ENCODE measurements at places on chromosomes 2 and 18.

DNA sequence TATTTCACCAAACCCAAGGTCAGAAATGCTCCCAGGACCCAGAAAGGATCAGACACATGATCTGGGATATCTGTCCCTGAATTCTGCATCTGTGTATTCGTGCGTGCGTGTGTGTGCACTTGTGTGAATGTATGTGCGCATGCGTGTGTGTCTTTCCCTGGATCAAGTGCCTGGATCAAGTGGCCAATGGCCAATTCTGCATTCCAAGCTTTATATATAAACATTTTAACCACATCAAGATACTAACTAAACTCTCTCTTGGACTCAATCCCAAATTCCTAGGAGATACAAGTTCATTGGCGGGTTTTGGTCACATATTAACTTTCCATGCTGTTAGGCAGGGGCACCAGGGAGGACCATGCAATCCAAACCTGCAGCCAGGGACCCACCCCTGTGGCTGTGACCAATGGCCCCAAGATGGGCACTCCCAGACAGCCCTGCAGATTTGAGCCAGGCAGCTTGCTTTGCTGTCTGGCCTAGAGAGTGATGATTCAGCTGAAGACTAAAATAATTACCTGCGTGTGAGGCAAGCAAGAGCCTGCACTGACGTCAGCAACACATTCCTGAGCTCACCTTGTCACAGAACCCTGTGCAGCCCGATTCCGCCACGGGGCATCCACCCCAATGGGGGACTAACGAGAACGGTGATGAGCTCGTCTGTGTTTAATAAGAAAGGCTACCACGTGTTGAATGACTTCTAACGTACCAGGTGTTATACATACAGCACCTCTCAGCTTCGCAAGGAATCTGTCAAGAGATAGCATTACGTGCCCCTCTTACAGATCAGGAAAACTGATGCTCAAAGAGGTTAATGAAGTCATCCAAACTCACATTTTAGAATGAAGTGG is 45.3 kb upstream of the ROCK2 start:
- no peak for DNase-seq

DNA sequence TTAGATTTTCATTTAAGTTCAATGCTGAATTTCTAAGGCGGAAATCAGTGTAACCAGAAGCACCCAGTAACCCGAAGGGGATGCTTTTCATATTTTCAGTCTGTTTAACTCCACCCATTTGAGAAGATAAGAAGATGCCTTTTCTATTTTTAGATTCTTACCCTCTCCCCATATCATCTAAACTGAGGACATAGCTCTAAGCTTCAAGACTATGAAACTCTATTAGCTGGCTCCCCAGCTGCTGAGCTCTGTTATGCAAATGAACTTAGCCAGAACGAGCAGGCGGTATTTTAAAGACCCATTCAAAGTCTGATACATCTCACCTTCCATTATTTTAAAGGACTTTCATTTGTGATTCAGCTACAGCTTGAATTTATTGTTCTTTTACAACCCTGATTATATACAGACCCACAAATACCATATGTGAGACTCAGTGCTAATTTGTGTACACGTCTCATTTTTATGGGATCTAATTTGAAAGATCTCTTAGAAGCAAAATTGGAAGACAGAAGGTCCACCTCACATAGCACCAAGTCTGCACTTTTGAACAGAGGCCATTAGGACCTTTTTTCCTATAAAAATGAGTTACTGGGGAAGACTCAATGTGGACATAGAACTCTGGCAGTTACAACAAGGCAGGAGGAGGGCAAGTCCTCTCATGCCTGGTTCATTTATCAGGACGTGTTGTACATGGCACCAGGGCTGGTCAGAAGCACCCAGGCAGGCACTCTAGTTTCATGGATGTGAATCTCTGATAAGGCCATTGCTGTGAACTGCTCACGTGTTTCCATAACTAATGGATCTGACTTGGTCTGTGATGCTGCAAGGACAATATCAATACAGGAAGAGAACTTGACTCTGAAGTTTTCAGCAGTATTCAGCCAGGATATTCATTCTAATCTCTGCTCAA is 16.3 kb downstream of the CDC42EP3 start:
- DNase-seq: no peak

- DNase-seq: no peak
Observed at GRCh38 chr2:33219114-33219513, 257.3 kb upstream of the RASGRP3 start.

DNA sequence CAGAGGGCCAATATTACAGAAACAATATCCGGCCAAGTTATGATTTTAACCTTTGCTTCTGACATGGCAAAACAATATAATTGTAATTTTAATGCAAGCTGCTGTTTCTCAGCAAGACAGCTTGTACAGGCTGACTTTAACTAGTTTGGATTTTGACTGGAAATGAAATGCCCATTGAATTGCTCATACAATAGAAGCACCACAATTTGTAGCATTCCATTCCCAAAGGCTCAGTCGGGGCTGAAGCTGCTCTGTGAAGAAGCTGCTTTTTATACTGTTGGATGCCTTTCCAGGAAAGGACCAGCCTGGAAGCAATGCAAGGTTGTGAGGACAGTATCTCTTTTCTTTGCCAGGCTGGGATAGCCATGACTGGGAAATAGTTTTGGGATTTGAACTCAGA is 677.0 kb upstream of the FANCL start:
- no peak for DNase-seq

DNA sequence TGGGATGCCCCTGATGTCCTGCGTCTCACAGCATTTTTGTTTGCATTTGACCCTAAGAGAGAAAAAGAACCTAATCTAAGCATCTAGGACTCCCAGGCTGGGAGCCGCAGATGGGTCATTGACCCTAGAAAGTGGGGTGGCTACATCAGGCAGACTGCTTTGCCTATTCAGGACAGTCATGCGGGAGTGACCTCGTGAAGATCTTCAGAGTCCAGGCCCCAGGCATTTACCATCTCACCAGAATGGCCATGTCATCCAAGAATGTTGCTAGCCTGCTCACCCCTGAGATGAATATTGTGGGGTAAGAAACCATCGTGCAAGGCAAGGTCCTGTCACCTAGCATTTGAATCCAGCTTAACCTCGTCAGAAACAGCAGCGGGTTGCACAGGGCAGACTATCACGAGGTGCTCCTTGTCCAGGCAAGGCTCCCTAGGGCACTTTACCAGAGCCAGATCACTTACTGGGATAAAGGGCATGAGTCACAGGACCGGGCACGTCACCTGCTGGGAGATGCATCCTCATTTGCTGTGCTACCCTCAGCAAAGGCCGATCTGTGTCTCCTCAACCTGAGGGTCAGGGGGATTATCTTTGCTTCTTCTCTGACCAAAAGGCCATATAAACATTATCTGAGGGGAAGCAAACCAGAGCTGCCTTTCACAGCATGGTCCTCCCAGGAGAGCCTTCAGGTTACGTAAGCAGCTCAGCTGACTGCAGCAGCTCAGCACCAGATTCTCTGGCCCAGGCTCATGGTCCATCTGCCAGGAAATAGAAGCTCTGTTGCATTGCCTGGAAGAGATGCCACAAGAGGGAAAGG is 162.3 kb downstream of the ACKR3 start:
- DNase-seq: no peak

DNA sequence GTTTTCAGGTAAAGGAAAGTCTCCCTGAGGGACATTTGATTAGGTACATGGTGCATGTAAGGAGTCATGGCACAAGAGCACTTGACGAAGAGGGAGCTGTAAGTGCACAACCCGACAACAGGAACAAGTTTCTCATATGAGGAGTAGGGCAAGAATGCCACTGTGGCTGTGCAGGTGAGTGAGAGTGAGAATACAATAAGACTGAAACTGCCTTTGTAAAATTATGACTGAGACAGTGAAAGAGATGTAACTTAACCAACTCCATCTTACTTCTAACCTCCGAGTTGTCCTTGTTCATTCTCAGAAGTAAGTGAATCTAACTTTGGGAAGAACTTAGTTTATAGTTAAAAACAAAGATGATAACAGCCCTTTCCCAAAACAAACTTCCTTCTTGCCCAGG is 1025.8 kb upstream of the CNTNAP5 start:
- DNase-seq: no peak

GRCh38 chr2:5473635-5474034 is 218.5 kb upstream of the SOX11 start:
- no peak for DNase-seq

DNA sequence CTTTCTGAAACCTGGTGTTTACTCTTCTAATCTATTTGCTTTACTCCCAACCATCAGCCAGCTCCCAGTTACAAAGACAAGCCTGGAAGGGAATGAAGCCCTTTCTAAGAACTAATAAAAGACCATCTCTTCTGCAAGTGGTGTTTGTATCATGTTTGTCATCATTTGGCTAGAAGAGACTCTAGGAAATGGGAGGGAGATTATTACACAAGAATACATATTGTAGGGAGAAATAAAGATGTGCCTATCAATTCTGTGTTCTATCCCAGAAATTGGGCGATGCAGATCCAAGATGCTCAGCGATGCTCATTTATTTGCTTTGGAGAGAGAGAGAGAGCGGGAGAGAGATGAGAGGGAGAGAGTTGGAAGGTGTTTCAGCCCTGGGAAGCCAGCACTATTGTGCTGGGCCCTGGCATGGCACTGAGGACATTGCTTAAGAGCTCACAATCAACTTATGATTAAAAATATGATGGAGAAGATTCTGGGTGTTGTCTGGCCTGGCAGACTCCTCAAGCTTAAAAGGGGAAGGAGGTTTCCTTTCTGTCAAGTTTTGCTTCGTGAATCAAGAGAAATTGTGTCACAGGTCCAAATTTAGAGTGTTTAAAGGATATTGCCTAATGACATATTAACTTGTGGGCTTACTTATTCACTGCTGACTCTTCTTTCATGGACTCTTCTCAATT is 41.8 kb upstream of the AFF3 start:
- no peak for DNase-seq

GRCh38 chr2:168678153-168678853 is 124.1 kb upstream of the NOSTRIN start:
- DNase-seq: no peak

- DNase-seq: no peak
Observed at GRCh38 chr2:196336715-196337114, 165.3 kb upstream of the STK17B start.

GRCh38 chr2:52181080-52181479 is 1149.1 kb upstream of the NRXN1 start:
- DNase-seq: no peak

DNA sequence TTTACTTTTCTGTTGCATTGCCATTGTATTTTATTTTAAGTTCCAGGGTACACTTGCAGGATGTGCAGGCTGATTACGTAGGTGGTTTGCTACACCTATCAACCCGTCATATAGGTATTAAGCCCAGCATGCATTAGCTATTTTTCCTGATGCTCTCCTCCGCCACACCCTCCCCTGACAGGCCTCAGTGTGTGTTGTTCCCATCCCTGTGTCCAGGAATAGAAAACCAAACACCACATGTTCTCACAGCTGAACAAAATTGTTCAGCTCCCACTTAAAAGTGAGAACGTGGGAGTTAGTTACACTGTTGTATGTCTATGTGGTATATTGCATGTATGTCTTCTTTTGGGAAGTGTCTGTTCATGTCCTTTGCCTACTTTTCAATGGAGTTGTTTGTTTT is 1631.7 kb downstream of the DPP10 start:
- DNase-seq: no peak

GRCh38 chr2:2674831-2675230 is 343.8 kb upstream of the MYT1L start:
- DNase-seq: no peak

- DNase-seq: no peak
Observed at GRCh38 chr2:218407717-218408116, 8.0 kb downstream of the CTDSP1 start.

DNA sequence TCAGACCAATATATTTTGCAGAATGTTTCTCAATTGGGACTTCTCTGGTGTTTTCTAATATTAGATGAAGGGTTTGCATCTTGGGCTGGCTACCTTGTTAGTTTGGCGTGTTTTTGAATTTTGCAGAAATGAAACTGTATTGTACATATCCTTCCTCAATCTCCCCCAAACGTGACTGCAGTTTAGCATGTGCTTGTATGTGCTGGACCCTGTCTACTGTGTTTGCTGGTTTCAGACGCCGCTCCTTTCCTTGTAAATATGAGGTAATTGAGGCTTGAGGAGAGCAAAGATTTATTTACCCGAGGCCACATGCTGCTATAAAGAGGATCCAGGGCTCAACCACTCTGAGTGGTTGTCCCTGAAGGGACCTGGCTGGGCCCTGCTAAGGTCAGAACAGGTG is 57.2 kb downstream of the NGEF start:
- DNase-seq: no peak
